T-cell (primary cell): ENCODE measurements at places on chromosomes 2 and 18.

GRCh38 chr2:236619910-236620612 lies 50.4 kb downstream of the ACKR3 start:
- no peak for DNase-seq

GRCh38 chr2:235500110-235500760 lies 6.4 kb downstream of the AGAP1 start:
- DNase-seq, result no peak

DNA sequence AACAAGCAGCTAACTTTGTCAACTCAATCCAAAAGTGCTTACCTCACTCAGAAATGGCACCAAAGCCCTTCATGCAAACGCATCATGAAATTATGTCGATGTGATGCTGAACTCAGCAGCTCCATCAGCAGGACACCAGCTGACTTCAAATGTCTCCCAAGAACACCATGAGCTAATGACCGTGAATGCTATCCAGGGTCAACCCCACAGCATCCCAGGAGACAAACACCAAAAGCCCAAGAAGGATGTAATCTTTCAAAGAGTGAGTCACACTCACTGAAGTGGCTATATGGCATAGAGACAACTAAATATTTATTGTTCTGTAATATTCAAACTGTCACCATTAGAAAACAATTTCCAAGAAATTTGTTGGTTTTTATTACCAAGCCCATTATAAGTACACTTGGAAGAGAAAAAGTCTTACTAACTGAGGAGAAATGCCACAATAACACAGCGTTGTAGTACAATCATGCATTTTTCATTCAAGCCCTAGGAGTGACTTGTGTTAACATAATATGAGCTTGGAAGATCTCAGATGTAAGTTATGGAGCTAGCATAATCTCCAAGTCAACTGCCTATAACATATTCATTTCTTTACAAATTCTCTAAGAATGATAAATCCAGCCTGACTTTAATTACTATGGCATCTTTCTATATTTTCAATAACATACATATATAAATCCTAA lies 165.0 kb upstream of the CCDC68 start:
- DNase-seq, result no peak

- no peak for DNase-seq
Observed at GRCh38 chr2:7646661-7647060, 729.4 kb downstream of the RNF144A start.

- DNase-seq, result no peak
Observed at GRCh38 chr18:11747731-11748130, 58.7 kb downstream of the GNAL start.

DNA sequence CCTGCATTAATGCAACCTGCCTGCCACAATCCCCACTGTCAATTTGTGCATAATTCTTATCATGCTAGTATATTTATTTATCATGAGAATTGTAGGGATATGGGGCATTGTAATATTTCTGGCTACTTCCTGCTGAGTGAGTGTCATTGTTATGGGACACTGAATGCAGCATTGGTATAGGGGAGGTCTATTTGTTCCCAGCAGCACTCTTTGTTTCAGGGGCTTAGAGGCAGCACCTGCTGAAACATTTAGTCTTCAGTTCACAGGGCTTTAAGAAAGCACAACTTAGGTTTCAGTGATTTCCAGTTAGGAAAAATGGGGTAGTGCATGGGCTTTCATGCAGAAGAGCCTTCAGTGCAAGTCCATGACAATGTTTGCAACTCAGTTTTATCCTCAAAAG lies 23.6 kb downstream of the SULT1C3 start:
- no peak for DNase-seq

- no peak for DNase-seq
Observed at GRCh38 chr2:2806711-2807110, 475.6 kb upstream of the MYT1L start.

DNA sequence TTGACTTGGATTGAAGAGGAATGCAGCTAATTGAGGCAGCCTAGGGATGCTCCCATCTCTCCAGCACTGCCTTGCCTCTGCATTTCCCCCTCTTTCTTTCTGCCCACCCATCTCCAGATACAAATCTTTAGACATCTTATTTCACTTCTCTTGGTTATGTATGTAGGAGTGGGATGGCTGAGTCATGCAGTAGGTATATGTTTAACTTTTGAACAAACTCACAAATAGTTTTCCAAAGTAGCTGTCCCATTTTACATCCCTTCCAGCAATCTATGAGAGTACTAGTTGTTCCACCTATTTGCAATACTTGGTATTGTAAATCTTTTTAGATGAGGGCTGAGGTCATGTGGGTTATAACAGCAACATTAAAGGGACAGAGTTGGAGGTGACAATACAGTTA lies 329.9 kb downstream of the DYSF start:
- no peak for DNase-seq

GRCh38 chr2:217683106-217683870 lies 319.5 kb downstream of the TNS1 start:
- no peak for DNase-seq

DNA sequence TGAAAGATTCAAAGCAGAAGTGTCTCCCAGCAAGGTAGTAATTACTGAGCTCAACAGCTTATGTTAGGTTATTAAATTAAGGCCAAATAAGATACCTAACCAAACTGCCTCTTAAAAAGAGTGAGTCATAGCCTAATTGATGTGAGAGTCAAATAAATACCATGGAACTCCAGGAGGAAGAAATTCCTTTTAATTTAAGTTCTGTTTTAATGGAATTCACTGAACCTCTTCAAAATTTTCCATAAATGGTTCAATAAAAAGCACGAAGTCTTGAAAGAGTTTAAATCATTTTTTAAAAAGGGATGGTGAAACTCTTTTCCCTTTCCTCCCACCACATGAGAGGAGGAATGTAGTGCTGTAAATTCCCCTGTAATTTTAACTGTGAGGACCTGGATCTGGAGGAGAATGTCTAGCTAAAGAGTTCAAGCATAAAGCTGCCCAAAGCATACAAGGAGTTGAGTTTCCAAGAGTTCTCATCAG lies 180.8 kb upstream of the MMADHC start:
- DNase-seq, result no peak

- no peak for DNase-seq
Observed at GRCh38 chr2:70024284-70024683, 62.9 kb upstream of the ASPRV1 start.

GRCh38 chr2:176872406-176872805 lies 340.2 kb upstream of the HNRNPA3 start:
- DNase-seq, result no peak

- no peak for DNase-seq
Observed at GRCh38 chr2:147177071-147177857, 667.6 kb upstream of the ACVR2A start.

DNA sequence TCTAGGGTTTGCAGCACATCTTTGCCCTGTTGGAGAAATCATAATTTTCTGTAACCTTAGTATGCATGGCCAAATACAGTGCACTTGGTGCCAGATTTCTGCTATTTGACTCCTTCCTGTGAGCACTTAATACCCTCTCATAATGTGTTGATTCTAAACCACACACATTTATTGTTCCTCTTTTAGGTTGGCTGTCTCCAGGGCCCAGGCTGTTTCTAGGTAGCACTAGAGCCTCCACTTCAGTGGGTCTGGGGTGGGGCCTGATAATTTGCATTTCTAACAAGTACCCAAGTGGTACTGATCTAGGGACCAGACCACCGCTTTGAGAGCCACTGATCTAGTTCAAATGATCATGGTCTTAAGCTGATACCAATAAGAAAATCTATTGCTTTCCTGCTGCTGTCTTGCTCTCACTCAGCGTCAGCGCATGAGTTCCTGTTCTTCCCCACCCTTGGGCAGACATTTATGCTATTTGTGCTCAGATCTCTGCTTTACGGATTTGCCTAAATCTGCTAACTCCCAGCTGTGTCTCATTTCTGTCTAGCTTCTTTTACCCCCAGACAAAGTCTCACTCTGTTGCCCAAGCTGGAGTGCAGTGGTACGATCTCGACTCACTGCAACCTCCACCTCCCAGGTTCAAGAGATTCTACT lies 7.4 kb downstream of the PTRHD1 start:
- no peak for DNase-seq

DNA sequence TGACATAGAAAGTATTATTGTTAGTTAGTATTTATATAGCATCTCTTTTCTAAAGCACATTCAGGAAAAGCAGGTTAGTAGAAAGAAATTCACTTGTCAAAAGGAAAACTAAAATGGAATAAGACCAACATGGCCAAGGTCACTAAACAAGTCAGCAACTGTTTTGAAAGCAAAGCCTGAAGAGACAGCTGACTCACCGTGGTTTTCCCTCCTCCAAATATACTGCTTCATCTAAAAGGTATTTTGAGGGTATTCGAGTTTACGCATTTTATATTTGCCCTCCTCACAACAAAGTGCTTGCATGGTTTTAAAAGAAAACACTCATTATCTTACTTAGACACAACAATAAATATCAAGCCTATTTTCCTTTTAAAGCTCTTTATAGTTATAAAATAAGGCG lies 24.0 kb downstream of the ZNF385B start:
- no peak for DNase-seq

DNA sequence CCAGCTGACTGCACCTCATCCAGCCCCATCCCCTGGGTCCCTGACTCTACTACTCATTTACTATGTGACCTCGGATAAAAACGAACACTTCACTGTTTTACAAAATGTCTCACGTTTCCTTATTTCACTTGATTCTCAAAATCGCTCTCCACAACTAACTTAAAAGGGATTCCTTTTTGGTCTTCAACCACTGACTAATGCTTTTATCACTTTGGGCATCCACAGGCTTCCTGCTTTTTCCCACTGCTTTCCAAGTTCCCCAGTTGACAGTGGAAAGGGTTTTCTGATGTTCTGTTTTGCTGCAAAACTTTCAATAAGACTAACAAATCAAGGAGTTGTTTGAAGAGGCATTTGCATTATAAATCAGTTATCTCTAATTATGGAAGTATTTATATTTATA lies 24.1 kb downstream of the EIF2AK3 start:
- no peak for DNase-seq

DNA sequence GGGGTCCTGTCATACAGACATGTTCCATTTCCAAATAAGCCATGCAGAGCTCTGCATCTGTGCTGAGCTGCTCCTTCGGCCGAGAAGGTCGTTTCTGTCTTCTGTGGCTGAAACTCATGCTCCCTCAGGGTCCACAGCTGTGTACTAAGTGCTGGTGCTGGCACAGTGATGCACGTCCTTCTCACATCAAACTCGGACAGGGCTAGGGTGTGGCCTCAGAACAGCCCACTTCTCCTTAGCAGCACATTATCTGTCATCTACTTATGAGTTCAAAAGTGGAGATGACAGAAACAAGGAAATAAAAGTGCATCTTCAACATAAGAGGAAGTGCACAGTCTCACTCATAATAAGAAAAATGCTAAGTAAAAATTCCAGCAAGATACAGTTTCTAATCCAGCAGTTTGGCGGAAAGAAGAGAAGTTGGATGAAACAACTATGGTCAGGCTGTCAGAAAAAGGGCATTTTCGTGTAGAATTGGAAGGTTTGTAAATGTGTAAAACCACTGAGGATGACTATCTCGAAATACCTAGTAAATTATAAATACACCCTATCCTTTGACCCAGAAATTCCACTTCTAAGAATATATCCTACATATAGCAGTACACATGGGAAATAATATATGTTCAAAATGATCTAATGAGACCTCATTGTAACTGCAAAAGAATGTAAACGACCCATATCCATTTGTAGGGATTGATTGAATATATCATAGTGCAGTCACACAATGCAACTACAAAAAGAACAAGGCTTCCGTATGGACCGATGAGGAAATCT lies 53.7 kb upstream of the APCDD1 start:
- DNase-seq, result no peak

DNA sequence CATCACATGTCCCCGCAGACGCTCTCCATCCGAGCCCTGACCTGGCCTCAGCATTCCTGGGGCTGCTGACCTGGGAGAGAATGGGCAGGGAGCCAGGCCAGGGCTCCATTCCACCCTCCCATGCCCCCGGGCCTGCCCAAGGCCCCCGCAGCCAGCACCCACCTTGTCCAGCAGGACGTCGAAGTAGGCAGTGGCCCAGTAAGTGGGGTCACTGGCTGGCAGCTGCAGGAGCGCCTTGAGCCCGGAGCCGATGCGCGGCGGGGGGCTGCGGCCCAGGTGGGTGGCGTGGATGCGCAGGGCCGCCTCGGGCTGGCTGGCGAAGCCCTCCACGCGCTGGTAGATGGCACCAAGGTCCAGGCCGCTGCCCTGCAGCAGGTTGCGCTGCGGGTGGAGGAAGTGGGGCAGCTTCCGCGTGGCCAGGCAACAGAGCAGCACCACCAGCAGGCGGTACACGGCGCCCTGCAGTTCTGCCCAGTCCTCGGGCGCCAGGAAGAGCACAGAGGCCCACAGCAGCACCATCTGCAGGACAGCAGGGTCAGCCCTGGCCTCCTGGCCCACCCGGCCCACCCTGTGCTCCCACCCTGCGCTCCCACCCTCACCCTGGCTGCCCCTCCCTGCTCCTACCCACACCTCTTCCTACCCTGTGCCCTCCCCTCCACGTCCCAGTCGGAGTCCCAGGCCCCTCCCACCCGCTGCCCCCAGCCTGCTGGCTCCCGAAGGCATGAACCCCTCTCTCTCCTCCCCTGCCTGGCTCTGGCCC lies 7.6 kb downstream of the MAB21L4 start:
- DNase-seq, result no peak

DNA sequence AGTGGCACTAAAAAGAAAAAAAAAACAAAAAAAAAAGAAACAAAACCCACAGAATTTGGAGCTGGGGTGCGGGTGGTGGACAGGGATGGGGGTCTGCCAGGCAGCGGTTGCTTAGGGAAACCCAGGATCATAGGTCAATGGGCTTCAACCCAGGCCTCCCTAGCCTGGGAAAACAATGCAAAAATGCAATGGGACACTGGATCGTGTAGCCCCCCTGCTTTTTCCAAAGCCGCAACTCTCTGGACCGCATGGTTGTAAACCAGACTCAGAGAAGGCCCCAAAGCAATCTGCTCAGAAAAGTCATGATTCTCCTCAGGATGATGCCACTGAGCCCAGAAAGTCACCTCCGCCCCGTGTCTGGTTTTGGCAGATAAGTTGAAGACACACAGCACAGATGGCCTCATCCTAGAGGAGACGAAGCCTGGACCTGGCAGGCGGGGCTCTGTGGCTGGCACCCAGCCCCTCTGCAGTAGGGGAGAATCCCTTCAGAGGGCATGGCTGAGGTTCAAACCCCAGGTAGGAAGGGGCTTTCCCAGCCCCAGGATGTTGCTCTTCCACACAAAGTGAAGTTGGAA lies 5.1 kb downstream of the DLX2 start:
- DNase-seq, result no peak

- peak; percentile 5 for DNase-seq
Observed at GRCh38 chr2:134460583-134460998, 206.7 kb downstream of the MGAT5 start.

DNA sequence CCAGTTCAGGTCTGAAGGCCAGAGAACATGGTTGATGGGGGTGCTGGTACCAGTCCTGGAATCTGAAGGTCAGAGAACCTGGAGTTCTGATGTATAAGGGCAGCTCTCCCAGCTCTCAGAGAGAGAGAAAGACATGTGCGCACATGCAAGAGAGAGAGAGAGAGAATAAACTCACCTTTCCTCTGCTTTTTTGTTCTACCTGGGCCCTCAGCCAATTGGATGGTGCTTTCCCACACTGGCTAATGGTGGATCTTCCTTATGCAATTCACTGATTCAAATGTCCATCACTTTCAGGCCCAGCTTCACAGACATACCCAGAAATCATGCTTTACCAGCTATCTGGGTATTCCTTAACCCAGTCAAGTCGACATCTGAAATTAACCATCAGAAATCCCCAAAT lies 377.7 kb upstream of the MEX3C start:
- DNase-seq, result no peak

- DNase-seq, result peak; percentile 66
Observed at GRCh38 chr2:241877989-241878970, 8.8 kb downstream of the RTP5 start.
